ENCODE measurements at places on chromosomes 4 and X.
A peak's percentile ranks its signal among the peaks of the same experiment; 100 is the strongest.

DNA sequence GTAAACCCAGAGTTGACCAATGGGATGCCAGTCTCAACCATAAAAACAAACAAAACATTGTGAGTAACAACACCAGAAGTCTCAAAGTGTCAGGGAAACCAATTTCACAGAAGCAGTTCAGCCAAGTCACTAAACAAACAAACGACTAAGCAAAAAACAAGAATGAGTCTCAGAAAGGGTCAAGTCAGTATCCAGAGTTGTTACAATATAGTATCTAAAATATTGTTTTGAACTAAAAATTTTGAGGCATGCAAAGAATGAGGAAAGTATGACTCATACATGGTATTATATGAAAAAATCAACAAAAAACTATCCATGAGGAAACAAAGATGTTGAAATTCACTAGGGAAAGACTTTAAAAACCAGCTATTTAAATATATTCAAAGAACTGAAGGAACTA lies 70.6 kb downstream of the AR start:
- DNase-seq = no peak

DNA sequence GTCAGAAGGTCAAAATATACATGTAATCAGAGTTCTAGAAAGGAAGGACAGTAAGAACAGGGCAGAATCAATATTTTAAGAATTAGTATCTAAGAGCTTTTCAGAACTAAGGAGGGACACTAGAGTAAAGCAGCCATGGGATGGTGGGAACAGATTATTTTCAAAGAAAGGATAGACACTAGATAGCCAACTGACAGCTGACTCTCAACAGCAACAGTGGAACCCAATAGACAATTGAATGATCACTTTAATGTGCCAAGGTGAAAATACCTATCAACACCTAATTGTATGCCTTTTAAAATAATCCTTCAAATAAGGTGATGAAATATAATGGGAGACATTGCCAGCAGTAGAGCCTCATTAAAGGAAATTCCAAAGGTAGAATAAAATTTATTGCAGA lies 26.5 kb upstream of the CCDC160 start:
- no peak for DNase-seq

DNA sequence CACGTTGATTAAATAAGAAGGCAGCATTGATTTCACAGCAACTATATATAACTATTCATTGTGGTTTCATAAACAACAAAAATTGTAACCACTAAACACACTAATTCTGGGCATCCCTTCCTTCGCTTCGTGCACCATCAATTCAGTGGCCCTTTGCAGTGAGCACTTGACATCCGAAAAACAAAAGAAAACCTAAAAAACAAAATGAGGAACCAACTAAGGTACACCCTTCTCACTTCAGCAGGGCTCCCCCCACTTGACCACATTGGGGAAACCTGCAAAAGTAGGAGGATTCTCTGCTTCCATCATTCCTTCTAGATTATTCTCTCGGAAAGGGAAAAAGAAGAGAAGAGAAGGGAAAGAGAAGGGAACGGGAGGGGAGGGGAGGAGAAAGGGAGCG lies 28.3 kb downstream of the NBDY start:
- no peak for DNase-seq

- no peak for DNase-seq
These were observed 61.9 kb downstream of the TMEM150C start for GRCh38 chr4:82499738-82500434.

DNA sequence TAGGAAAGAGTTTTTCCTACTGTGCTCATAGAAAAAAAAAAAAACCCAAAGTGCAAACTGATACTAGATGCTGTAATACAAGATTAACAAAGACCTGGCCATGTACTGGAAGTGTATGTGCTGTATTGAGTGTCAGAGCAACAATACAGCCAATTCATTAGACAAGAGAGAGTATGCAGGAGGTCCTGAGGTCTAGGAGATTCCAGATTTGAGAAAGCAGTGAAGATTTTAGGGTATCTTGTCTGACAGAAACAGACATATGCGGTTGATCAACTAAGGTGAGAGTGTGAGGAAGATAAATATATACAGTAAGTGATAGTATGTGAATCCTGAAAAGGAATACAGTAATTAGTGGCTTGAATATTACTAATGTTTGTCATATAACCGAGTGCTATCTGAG lies 3.0 kb downstream of the GPR174 start:
- DNase-seq = no peak

GRCh38 chr4:15757054-15757453 lies 21.1 kb upstream of the CD38 start:
- DNase-seq = no peak

- peak; percentile 36 for DNase-seq
These were observed 21.4 kb upstream of the NOX1 start for GRCh38 chrX:100895365-100896075.

DNA sequence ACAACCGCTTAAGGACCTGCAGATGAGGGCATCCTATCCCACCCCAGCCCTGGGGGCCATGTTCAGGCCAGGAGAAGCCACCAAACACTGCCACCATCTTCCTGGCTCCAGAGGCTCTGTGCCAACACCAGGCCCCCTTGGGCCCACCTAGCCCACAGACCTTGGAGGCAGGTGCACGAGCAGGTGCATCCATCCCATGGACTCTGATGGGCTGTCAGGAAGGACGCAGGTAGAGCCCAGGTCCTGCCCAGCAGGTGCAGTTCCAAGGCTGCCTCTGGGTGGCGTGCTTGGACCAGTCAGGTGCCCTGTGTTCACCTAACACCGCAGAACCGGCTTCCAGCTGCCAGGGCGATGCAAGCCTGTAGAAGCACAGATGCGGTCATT lies 22.8 kb upstream of the PDE6B start:
- peak; percentile 81 for DNase-seq

GRCh38 chr4:122224348-122224747 lies 72.2 kb downstream of the BLTP1 start:
- no peak for DNase-seq

GRCh38 chr4:182585321-182585720 lies 331.9 kb downstream of the DCTD start:
- DNase-seq = no peak

GRCh38 chr4:1641671-1642070 lies 42.4 kb downstream of the FAM53A start:
- DNase-seq = no peak

- no peak for DNase-seq
These were observed 22.9 kb downstream of the OCIAD1 start for GRCh38 chr4:48853604-48854394.

DNA sequence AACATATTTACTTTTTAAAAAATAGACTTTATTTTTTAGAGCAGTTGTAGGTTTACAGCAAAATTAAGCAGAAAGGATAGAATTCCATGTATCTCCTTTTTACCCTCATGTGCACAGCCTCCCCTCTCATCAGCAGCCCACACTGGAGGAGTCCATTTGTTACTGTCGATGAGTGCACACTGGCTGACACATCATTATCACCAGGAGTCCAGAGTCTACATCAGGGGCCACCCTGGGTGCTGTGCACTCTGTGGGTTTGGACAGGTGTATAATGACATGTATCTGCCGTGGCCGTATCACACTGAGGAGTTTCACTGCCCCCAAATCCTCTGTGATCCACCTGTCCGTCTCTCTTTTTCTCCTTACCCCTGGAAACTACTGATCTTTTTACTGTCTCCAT lies 26.3 kb downstream of the TBC1D14 start:
- DNase-seq = no peak

GRCh38 chrX:39893417-39894338 lies 204.1 kb downstream of the BCOR start:
- DNase-seq = no peak

GRCh38 chr4:147730333-147730732 lies 1.6 kb upstream of the ARHGAP10 start:
- no peak for DNase-seq

DNA sequence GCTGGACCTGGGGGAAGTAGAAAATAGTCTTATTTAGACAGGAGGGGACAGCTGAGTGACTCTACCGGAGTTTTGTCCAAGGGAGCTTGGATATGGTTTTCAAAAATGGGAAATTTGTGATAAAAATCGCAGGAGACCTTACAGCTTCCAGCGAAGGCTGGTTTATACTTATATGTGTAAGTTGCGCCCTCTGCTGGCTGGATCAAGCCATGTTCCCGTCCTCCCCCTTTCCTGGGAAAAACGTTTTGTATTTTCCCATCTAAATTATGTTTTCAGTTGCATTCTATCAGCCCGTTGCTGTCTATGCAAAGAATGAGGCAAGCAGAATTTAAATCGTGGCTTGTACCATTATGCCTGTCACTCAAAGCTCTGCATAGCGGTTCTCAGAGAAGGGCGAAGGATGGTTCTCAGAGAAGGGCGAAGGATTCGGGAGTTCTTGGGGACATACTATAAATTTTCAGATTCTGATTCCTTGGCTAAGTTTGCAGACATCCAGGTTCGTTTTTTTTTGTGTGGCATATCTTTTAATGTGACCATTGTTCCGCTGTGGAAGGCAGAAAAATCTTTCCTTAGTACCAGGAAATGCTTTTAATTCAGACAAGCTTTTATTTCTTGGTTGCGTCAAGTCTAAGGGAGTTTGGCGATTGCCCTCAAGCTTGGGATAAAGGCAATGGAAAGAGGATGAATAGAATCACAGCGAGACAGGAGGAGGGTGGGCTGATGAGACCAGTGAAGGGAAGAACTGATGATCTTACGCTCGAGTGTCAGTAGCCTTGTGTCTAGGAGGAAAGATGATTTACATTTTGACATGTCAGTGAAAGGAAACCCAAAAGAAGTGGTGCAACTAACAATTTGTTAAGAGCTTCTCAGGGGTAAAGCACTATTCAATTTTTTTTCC lies 128.5 kb upstream of the ARX start:
- peak; percentile 23 for DNase-seq

DNA sequence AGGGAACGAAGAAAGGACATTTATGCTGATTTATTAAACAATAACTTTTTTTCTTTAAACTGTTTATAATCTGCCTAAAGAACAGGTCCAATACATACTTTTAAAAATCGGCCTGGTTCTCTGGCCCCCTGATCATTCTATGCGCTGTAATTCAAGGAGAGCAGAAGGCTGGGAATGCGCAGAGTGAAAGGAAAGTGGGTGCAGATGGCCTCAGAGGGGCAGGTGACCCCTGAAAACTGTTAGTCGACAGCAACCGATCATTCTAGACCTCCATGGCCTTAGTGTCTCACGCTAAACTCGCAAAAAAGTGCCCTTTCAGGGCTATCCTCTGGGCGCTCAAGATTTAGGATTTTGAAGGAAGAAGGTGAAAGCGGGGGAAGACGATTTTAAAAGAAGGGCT lies 2.2 kb downstream of the PDE5A start:
- DNase-seq = no peak

- DNase-seq = peak; percentile 20
These were observed 103.8 kb upstream of the QRFPR start for GRCh38 chr4:121484633-121485032.

GRCh38 chr4:103092245-103092644 lies 7.4 kb downstream of the BDH2 start:
- DNase-seq = no peak

GRCh38 chr4:124931050-124931449 lies 218.5 kb upstream of the ANKRD50 start:
- no peak for DNase-seq

- no peak for DNase-seq
These were observed 108.1 kb downstream of the DHX15 start for GRCh38 chr4:24476282-24476681.
